ENCODE measurements at places on chromosomes 16 and 17. TPM values are rescaled to one million over a fixed set of nuclear protein-coding genes. Genes with fewer than 3 reads are reported as not detected.
A peak's percentile ranks its signal among the peaks of the same experiment; 100 is the strongest.

Gene CD79B
- 3.1 TPM for polyA plus RNA-seq

Gene MPO
- 3.2 TPM for polyA plus RNA-seq

Gene CRHR1
- polyA plus RNA-seq = 0.39 TPM

Gene RGS9
- 14.1 TPM for polyA plus RNA-seq

Gene MYL11
- polyA plus RNA-seq = 4.5 TPM

Gene CEP20
- 37.5 TPM for polyA plus RNA-seq

Gene TNFRSF17
- 0.15 TPM for polyA plus RNA-seq

Gene ZACN
- 8.5 TPM for polyA plus RNA-seq

Gene NT5M
- polyA plus RNA-seq = 4.0 TPM

Gene RAI1
- 20.1 TPM for polyA plus RNA-seq

DNA sequence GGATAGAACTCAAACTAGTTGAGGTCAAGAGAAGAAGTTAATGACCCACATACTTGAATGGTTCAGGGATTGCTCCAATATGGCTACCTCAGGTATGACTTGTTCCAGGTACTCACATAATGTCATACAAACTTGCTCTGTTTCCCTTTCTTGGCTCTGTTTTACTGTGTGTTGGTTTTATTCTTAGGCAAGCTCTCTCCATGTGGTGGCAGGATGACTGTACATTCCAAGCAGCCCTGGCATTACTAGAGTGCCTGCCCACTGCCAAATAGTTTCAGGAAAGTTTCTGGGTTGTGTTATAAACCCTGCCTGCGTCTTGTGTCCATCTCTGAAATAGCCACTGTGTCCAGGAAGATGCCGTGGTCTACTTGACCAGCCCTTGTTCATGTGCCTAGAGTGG lies 476.8 kb downstream of the SHISA9 start:
- DNase-seq = no peak

DNA sequence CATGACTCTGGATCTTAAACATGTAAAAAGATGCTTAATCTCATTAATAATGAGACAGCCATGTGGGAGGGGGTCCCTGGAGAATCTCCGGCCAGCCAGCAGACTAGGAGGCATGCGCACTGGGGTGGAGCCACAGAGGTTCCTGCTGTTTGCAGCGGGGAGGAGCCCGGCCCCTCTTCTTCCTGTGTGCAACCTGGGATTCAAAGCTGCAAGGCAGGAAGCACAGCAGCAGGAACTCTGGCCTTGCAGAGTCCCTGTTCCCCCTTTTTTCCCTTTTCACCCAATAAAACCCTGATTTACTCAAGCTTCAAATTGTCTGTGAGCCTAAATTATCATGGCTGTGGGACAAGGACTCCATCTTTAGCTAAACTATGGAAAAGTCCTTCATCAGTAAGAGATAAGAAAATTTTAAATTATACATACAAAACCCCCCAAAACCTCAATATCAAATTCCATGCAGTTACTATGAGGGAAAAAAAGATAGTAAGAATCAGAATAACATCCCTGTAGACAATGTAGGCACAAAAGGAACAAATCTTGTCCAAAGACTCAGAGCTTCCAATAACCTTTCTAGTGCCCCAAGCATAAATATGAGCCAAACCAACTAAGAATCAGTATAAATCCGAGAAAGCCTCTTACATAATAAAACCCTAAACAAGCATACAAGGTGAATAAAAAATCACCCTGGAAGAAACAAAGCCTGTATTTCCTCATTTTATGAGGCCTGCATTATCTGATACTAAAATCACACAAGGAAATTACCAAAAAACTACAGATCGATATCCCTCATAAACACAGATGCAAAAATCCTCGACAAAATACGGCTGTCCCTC lies 12.1 kb downstream of the CFDP1 start:
- peak; percentile 62 for DNase-seq

DNA sequence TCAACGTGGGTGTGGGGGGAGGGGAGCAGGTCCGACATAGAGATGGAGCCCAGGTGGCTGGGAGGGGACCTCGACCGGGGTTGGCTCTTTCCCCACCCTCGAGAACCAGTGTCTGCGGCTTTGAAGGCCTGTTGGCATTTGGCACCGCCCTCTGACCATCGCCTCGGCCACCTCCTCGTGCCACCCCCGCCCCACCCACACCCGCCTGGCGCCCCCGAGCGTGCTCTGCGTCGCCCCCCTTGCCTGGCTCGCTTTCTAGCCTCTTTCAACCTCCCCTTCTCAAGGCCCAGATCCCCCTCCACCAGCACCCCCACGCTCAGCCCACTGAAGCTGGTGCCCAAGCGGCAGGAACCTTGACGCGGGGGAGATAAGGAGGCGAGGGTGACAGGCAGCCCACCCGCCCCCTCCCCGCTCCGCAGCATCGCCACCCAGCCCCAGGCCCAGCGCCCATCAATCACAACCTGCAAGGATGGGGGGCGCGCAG lies 619 bp downstream of the CACNB1 start:
- DNase-seq = no peak

- DNase-seq = no peak
These were observed 86.2 kb upstream of the ZNF469 start for GRCh38 chr16:88296437-88297177.

DNA sequence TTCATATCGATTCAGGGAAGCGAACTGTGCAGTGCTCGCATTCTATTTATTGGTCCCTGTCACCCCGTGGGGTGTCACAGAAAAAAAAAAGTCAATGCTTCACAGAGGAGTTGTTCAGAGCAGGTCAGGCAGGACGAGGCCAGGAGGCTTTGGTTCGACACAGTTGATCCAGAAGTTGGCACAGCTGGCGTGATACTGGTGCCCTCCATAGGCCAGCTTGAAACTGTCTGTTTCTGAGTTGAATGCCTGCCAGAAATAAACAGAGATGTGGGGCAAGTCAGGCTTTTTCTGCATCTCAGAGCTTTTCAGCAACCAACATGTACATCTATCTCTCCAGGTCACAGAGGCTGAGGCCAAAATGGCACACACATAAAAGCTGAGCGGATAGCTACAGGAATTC lies 29.1 kb downstream of the DUSP14 start:
- DNase-seq = no peak

GRCh38 chr16:48113471-48113870 lies 42.3 kb downstream of the ABCC12 start:
- no peak for DNase-seq

DNA sequence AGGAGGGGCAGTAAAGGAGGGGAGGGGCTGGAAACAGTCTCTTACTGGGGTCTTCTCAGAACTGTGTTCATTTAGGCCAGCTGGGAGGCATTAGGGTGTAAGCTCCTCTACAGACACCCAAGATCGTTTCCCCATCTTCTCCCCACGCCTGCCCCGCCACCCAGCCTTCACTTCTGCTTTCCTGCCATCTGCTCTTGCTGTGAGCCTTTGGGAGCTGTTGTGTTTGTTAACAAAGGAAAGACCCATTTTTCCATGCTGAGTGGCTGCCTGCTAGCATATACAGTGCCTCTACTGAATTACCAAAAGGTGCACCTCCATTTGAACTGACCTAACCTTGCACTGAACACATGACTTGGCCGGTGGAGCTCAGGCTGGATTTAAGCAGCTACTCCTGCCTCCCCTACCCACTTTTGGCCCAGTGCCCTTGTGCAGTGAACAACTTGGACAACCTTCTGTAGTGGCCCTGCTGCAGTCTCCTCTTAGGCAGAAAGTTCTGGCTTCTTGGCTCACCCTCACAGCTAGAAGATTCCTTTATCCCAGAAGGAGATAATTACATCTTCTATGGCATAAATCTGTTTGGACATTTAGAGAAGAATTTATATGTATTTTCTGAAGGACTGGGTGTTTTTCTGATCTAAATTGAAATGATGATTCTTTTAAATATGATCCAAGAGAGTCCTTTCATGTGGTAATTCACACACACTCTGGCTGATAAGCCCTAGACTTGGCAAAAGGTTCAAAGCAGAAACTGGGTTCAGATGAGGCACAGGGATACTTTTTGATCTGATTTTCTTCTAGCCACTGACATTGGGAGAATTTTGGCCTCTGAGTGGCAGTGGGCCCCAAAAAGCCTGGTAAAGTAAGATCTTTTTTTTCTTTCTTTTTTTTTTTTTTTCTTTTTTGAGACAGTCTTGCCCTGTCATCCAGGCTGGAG lies 81.9 kb upstream of the HNF1B start:
- no peak for DNase-seq

- DNase-seq = peak; percentile 61
These were observed 87.3 kb downstream of the TMEM100 start for GRCh38 chr17:55635253-55635914.

- DNase-seq = no peak
These were observed 6.9 kb downstream of the CHD9 start for GRCh38 chr16:53061701-53062159.

DNA sequence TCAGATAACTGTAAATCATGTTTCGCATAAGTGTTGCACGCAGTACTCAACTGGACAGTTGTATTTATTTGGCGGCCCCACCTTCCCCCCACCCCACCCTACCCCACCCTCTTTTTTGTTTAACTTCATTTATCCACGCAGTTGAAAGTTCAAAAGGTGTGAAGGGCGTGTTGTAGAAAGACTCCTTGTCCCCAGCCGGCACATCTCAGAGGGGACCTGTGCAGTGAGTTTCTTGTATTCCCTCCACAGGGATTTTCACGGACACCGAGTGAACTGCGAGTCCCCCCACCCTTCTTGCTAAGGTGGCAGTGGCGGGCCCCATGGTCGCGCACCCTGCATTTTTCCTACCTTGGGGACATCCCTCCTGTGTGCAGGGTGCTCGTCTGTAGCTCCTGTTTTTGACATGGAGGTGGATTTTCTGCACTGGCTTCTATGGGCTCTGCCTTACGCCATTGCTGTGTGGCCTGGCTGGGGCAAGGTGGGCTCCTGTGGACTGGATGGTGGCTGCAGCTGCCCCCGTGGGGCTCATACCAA lies 36.2 kb downstream of the ADCY7 start:
- DNase-seq = no peak

- DNase-seq = no peak
These were observed 32.0 kb upstream of the MRPS23 start for GRCh38 chr17:57881783-57882351.

GRCh38 chr16:65779201-65779600 lies 587.3 kb upstream of the CDH5 start:
- no peak for DNase-seq

GRCh38 chr17:69757688-69758430 lies 317.2 kb upstream of the KCNJ16 start:
- no peak for DNase-seq

Measured in renal cortex interstitium (tissue), 15 donors.